ENCODE measurements at places on chromosomes 3 and 15.

- H3K27ac ChIP-seq, result no peak overlapping the region
- H3K4me3 ChIP-seq, result no peak overlapping the region
- no peaks in the 10 kb centered on the region for H3K36me3 ChIP-seq
- peaks cover 18% of the 10 kb centered on the region for H3K27me3 ChIP-seq
- no peak for DNase-seq
Measured at GRCh38 chr3:129958755-129959154, 15.8 kb upstream of the TRH start.

- no peaks in the 10 kb centered on the region for H3K27me3 ChIP-seq
- H3K4me3 ChIP-seq, result no peak overlapping the region
- DNase-seq, result no peak
- no peaks in the 10 kb centered on the region for H3K36me3 ChIP-seq
Measured at GRCh38 chr3:173711619-173712018, 314.1 kb downstream of the NLGN1 start.

GRCh38 chr15:89007989-89008388 is 80.3 kb upstream of the ABHD2 start:
- H3K27ac ChIP-seq, result no peak overlapping the region
- no peaks in the 10 kb centered on the region for H3K36me3 ChIP-seq
- no peak overlapping the region for H3K4me3 ChIP-seq
- peaks cover 7% of the 10 kb centered on the region for H3K27me3 ChIP-seq

GRCh38 chr3:32440611-32441350 is 49.1 kb downstream of the CMTM7 start:
- no peak overlapping the region for H3K27ac ChIP-seq
- DNase-seq, result no peak
- H3K4me3 ChIP-seq, result no peak overlapping the region

- no peak overlapping the region for H3K27ac ChIP-seq
- H3K4me3 ChIP-seq, result no peak overlapping the region
- peaks cover 6% of the 10 kb centered on the region for H3K4me1 ChIP-seq
- H3K27me3 ChIP-seq, result peaks cover 16% of the 10 kb centered on the region
- H3K36me3 ChIP-seq, result no peaks in the 10 kb centered on the region
Measured at GRCh38 chr3:38651153-38651789, 1.8 kb upstream of the SCN5A start.

- DNase-seq, result no peak
- no peaks in the 10 kb centered on the region for H3K4me1 ChIP-seq
- no peak overlapping the region for H3K27ac ChIP-seq
- no peak overlapping the region for H3K4me3 ChIP-seq
Measured at GRCh38 chr15:72604794-72605193, 49.7 kb upstream of the GOLGA6B start.

DNA sequence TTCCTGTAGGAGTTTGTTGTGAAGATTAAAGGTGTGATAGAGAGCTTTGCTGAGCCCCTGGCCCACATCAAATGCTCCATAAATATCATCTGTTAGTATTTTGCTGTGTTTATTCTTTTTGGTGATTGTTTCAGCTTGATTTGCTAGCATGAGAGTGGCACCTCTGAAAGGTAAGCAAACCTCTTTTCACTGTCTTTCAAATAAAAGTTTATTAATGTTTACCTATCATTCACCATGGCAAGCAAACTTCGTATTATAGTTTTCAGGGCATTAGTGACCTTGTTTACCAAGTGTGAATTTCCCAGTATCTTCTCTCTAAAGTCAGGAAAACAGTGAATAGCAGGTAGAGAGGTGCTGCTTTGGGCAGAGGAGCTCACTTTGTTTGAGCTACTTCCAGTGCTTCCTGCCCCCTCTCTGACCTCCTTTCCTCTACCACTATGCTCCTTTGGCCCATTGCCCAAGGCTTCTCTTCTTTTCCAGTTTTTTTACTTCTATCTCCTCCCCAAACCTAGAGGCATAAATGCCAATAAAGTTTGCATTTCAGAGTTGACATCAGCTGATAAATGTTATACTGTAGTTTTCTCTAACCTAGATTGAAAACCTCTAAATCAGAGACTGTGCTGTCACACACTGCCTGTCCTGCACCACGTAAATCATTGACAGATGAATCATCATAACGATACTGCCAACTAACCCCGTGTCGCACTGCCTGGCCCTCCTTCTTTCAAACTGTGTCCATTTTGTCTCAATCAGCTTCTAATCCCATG is 569.0 kb downstream of the TUSC7 start:
- no peaks in the 10 kb centered on the region for H3K4me1 ChIP-seq
- H3K4me3 ChIP-seq, result no peak overlapping the region
- DNase-seq, result no peak

DNA sequence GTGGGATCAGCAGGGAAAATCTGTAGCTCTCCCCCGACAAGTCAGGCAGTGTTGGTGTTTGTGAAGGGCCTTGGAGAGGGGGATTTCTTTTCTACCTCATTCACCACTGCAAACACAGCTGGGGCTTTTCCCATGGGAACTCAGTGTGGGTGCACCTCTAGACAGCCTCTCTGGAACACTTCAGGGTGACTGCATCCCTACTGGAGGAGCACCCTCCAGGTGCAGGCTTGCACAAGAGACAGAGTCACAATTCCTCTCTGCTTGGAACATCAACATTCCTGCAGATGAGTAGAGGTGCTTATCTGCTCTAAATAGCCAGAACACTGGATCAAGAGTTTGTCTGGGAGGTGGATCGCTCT is 72.7 kb upstream of the AKAP13 start:
- peaks cover 4% of the 10 kb centered on the region for H3K36me3 ChIP-seq
- H3K4me3 ChIP-seq, result no peak overlapping the region
- peaks cover 12% of the 10 kb centered on the region for H3K4me1 ChIP-seq
- no peaks in the 10 kb centered on the region for H3K27me3 ChIP-seq

- H3K27me3 ChIP-seq, result no peaks in the 10 kb centered on the region
- H3K36me3 ChIP-seq, result peaks cover 3% of the 10 kb centered on the region
- DNase-seq, result peak; percentile 34
- H3K4me1 ChIP-seq, result peaks cover 13% of the 10 kb centered on the region
- H3K27ac ChIP-seq, result no peak overlapping the region
Measured at GRCh38 chr3:31288641-31289100, 244.1 kb upstream of the STT3B start.

DNA sequence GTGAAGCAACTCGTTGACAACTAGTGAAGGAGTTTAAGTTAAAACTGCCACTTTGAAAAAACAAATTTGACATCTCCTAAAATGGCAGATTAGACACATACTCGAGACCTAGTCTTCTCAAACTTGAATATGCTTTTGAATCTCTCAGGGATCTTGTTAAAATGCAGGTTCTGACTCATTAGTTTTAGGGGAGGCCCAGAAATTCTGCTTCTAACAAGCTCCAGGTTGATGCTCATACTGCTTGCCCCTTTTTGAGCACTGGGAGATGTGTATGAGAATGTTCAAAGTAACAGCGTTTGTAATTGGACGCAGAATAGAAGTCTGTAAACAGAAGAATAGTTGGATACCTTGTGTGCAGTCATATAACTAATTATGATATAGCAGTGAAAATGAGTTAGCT is 1.6 kb downstream of the C3orf38 start:
- no peak for DNase-seq
- peaks cover 16% of the 10 kb centered on the region for H3K36me3 ChIP-seq
- peak overlapping the region; percentile 96 for H3K4me3 ChIP-seq
- peaks cover 28% of the 10 kb centered on the region for H3K4me1 ChIP-seq
- no peaks in the 10 kb centered on the region for H3K27me3 ChIP-seq

DNA sequence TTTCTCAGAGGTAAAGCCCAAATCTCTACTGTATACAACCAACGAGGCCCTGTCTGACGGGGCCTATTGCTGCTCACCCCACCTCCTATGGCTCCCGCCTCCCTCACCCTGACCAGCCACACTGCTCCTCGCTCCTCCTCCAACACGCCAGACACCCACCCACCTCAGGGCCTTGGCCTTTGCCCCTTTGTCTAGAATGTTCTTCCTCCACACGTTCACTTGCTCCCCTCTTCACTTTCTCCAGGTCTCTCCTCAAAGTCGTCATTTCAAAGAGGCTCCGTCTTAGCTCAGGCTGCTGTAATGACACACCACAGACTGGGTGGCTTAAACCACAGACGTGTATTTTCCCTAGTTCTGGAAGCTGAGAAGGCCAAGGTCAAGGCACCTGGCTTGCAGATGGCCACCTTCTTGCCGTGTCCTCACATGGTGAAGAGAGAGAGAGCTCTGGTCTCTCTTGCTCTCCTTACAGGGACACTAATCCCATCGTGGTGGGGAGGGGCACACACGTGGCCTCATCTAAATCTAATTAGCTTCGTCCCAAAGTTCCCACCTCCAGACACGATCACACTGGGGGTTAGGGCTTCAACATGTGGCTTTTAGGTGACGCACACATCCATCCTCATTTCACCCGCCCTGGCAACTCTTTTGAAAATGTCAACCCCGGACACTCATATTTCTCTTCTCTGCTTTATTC is 98.2 kb downstream of the TLE3 start:
- H3K27me3 ChIP-seq, result peaks cover 14% of the 10 kb centered on the region
- no peak overlapping the region for H3K27ac ChIP-seq
- DNase-seq, result no peak
- no peaks in the 10 kb centered on the region for H3K4me1 ChIP-seq
- peaks cover 6% of the 10 kb centered on the region for H3K36me3 ChIP-seq
- no peak overlapping the region for H3K4me3 ChIP-seq

- peaks cover 30% of the 10 kb centered on the region for H3K4me1 ChIP-seq
- H3K27ac ChIP-seq, result peak overlapping the region; percentile 98
- peaks cover 2% of the 10 kb centered on the region for H3K36me3 ChIP-seq
- peak; percentile 29 for DNase-seq
- peak overlapping the region; percentile 94 for H3K4me3 ChIP-seq
Measured at GRCh38 chr3:130892759-130893375, 1.0 kb upstream of the ATP2C1 start.

DNA sequence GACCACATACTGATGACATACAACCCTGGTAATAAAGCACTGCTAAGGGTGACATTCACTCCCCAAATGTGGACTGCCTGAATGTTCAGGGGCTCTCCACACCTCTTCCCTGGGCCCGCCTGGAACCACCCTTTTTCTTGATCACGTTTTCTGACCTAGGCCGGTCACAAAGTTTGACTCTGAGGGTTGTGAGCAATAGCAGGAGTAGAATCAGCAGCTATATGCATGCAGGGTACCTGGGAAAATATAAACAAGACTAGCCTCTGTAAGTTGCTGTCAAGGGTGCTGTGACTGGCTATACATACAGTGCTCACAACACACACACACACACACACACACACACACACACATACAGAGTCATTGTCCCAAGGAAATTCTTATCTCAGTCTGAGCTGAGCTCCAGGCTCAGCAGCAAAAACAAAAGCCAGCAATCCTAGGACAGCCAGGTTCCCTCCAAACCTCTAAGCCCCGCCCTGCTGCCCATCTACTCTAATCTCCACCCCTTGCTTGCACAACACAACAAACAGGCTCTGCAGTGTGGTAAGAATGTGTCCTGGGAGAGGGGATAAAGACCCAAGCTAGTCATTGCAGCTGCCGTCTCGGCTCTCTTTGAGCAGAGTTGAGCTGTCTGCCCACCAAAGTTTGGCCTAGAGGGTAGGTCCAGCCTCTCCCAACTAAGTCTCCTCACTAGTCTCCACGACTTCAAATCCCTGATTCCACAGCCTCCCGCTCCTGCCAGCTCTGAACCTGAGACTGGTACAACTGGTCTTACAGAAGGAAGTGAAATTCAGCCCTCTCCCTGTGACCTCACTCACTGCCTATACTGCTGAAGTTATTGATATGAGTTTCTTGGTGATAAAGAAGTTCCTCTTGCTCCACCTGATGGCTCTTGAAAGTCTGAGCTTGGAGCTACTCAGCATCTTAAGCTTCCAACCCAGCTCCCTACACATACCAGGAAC is 2.2 kb downstream of the BMF start:
- H3K27ac ChIP-seq, result peak overlapping the region; percentile 48
- peaks cover 14% of the 10 kb centered on the region for H3K27me3 ChIP-seq
- H3K36me3 ChIP-seq, result no peaks in the 10 kb centered on the region
- no peak for DNase-seq
- no peak overlapping the region for H3K4me3 ChIP-seq

GRCh38 chr15:57445872-57446271 is 69.6 kb downstream of the CGNL1 start:
- H3K4me3 ChIP-seq, result no peak overlapping the region
- H3K27ac ChIP-seq, result no peak overlapping the region
- peaks cover 39% of the 10 kb centered on the region for H3K27me3 ChIP-seq
- no peaks in the 10 kb centered on the region for H3K4me1 ChIP-seq
- H3K36me3 ChIP-seq, result no peaks in the 10 kb centered on the region

DNA sequence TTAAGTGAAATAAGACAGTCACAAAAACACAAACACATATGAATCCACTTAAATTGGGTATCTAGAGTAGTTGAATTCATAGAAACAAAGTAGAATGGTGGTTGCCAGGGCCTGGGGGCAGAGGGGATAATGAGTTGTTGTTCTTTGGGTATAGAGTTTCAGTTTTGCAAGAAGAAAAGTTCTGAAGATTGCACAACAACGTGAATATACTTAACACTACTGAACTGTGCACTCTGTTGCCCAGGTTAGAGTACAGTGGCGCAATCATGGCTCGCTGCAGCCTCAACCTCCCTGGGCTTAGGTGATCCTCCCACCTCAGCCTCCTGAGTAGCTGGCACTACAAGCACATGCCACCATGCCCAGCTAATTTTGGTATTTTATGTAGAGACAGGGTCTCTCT is 14.9 kb downstream of the GRAMD2A start:
- no peak overlapping the region for H3K27ac ChIP-seq
- no peaks in the 10 kb centered on the region for H3K36me3 ChIP-seq
- H3K27me3 ChIP-seq, result peaks cover 51% of the 10 kb centered on the region
- no peaks in the 10 kb centered on the region for H3K4me1 ChIP-seq
- DNase-seq, result no peak
- H3K4me3 ChIP-seq, result no peak overlapping the region

- no peak overlapping the region for H3K4me3 ChIP-seq
- no peaks in the 10 kb centered on the region for H3K36me3 ChIP-seq
- no peaks in the 10 kb centered on the region for H3K4me1 ChIP-seq
- peaks cover 4% of the 10 kb centered on the region for H3K27me3 ChIP-seq
- H3K27ac ChIP-seq, result no peak overlapping the region
Measured at GRCh38 chr3:171862993-171863521, 19.9 kb downstream of the TMEM212 start.

- peaks cover 2% of the 10 kb centered on the region for H3K4me1 ChIP-seq
- no peaks in the 10 kb centered on the region for H3K27me3 ChIP-seq
- H3K4me3 ChIP-seq, result no peak overlapping the region
- H3K36me3 ChIP-seq, result no peaks in the 10 kb centered on the region
Measured at GRCh38 chr15:88454867-88455810, 12.0 kb downstream of the MRPL46 start.

DNA sequence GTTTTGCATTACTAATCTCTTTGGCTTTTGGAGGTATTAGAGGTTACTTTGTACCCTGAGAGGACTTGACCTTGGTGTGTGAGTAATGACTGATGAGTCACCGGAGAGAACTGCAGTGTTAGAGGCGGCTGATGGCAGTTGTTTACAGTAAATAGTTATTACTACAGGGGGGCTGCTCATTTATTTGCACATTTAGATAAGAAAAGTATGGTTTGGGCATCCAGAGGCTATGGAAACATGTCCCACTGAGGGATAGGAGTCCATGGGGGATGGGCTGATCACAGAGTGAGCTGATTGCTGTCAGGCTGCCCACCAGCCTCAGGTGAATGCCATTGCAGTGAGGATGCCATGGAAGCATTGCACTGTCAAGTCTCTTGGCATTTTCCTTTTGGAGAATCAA is 17.3 kb upstream of the STAC start:
- no peak for DNase-seq
- peaks cover 4% of the 10 kb centered on the region for H3K27me3 ChIP-seq
- no peak overlapping the region for H3K27ac ChIP-seq
- no peak overlapping the region for H3K4me3 ChIP-seq

GRCh38 chr3:143718463-143718862 is 129.8 kb downstream of the SLC9A9 start:
- no peaks in the 10 kb centered on the region for H3K4me1 ChIP-seq
- H3K27ac ChIP-seq, result no peak overlapping the region
- DNase-seq, result no peak
- H3K27me3 ChIP-seq, result no peaks in the 10 kb centered on the region
- no peak overlapping the region for H3K4me3 ChIP-seq

GRCh38 chr3:66795365-66795764 is 202.7 kb upstream of the KBTBD8 start:
- DNase-seq, result no peak
- no peak overlapping the region for H3K27ac ChIP-seq
- H3K4me1 ChIP-seq, result no peaks in the 10 kb centered on the region
- H3K27me3 ChIP-seq, result peaks cover 8% of the 10 kb centered on the region
- no peak overlapping the region for H3K4me3 ChIP-seq

Data from activated naive CD8-positive, alpha-beta T cell treated with anti-CD3 and anti-CD28 coated beads, Interleukin-2, amount 10 ng/mL, durations not matched to agents 7 days and 5 days (primary cell).